ENCODE measurements at places on chromosomes 3 and 15.

GRCh38 chr15:58641660-58642059, 107.8 kb downstream of the ADAM10 start:
- DNase-seq: no peak

- no peak for DNase-seq
Observed at GRCh38 chr3:170802164-170803151, 67.5 kb downstream of the RPL22L1 start.

GRCh38 chr3:188941103-188941502, 230.7 kb upstream of the TPRG1 start:
- no peak for DNase-seq

- DNase-seq: no peak
Observed at GRCh38 chr15:67922971-67923945, 83.4 kb upstream of the RNU6-1 start.

DNA sequence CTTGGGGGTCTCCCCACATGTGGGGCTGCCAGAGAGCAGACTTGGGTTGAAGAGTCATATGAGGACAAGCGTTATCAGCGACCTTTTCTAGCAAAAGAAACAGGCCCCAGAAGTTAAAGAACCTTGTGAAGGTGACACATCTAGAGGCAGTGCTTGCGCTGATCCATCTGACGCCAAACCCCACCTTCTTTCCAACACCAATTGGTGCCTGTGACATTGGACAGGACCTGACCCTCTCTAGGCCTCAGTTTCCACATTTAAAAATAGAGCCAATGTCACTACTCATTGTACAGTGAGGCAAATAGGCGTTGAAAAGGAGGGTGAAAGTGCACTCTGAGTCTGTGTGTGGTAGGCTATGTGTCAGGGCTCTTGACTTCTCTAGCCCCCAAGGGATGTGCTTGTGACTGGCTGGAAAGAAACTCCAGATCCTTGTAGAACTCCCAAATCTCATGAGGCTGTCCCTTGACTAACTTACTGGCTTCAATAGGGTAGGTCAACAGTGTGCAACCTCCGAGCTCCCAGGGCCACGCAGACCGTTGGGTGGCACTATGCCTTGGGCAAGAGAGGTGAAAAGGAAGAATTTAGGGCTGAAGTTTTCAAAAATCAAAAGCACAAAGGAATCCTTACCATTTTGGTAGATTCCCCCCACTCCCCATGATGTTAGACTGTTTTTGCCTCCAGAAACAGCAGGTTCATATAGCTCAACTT, 666 bp upstream of the FAM219B start:
- no peak for DNase-seq

DNA sequence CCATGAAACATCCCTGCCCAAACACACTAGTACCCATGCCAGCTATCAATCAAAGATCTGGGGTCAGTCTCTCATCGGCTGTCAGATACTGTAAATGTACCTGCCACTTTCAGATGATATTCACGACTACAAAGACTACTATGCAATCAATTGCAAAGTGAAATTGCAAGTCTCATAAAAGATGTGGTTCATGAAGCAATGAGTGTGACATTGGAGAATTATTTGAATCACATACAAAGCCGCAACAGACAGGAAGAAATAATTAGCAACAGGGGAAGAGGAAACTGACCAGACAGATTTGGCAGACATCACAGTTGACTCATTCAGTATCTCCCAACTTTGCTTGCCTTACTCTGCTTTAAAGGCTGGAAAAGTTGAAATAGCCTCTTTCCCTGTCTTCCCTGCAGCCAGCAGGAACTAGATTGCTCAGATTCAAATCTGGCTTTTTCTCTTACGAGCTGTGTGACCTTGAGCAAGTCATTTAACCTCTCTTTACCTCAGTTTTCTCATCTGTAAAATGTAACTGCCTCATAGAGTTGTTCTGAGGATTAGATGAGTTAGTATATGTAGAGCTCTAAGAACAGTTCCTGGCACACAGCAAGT, 95.7 kb upstream of the C3orf80 start:
- DNase-seq: no peak

GRCh38 chr3:8239718-8240695, 261.6 kb upstream of the LMCD1 start:
- DNase-seq: no peak

- no peak for DNase-seq
Observed at GRCh38 chr3:173902871-173903270, 505.3 kb downstream of the NLGN1 start.

- no peak for DNase-seq
Observed at GRCh38 chr3:150472421-150472820, 64.3 kb downstream of the TSC22D2 start.

Measured in cortex of kidney (tissue), 1 donor.